ENCODE measurements at places on chromosomes 5 and 9.

DNA sequence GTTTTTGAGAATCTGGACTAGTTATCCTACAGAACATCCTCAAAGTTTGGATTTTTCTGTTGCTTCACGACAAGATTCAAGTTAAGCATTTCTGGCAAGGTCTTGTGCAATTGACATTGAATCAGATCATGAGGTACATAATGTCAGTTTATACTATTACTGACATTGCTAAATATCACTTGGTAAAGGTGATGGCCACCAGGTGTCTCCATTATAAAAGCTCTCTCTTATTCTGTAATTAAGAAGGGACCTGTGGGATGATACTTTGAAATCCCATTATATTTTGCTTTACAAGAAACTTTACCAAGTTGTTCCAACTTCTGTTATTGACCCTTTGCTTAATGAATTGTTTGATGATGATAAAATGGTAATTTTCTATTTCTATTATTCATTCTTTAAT, 131.0 kb upstream of the ASTN2 start:
- DNase-seq, result no peak

DNA sequence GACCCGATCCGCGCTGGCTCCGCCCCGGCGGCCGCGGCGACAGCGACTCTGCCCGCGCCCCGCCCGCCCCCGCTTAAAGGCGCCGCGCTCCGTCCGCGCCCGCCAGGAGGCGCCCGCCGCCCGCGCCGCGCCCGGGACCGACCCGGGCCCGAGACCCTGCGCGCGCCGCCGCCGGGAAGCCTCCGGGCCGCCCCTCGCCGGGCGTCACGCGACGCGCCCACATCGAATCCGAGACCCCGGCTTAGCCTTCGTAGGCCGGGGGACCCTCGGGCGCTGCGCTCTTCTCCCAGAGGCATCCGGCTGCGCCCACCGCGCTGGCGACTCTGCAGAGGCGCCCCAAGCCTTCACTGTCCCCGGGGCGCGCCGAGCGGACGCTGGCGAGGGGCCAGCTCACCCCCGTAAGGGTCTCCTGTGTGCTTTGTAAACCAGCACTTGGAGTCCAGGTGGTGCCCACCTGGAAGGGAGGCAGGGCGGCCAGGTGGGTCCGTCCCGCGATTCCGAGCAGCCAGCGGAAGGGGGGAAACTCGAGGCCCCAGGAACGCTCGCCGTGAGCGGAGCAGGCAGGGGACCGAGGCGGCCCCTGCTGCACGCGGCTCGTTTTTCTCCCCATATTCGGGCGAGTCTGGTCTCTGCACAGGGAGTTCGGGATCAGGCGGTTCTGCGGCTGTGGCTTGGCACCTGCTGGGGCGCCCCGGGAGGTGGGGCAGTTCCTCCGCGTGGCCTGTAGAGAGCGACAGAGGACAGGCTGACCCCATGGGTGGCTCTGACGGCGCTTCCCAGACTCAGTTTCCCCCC, 423 bp upstream of the ABCA2 start:
- peak; percentile 59 for DNase-seq

GRCh38 chr9:107249665-107250285, 33.3 kb upstream of the RAD23B start:
- DNase-seq, result no peak

- DNase-seq, result no peak
Observed at GRCh38 chr5:2740876-2741555, 10.5 kb downstream of the IRX2 start.

- DNase-seq, result no peak
Observed at GRCh38 chr5:75964008-75964407, 119.2 kb upstream of the SV2C start.

- no peak for DNase-seq
Observed at GRCh38 chr9:88997646-88998045, 6.4 kb downstream of the S1PR3 start.

- DNase-seq, result no peak
Observed at GRCh38 chr9:3963643-3964369, 336.1 kb downstream of the GLIS3 start.

DNA sequence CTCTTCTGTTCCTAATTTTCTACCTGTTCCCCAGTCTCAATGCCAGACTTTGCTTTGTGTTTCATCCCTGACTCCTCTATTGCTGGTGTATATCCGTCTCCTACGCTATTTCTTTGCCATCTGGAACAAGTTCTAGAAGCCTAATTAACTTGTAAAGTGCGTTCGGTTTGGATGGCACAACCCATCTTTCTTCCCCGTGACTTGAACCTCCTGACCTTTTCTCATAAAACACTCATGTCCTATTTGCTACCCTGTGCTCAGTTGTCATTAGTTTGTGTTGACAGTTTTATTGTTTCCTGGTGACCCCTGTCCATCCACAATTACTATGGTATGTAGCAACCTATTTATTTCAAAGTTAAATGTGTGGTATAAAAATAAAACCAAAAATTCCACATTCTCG, 323.5 kb downstream of the TLE4 start:
- DNase-seq, result no peak

DNA sequence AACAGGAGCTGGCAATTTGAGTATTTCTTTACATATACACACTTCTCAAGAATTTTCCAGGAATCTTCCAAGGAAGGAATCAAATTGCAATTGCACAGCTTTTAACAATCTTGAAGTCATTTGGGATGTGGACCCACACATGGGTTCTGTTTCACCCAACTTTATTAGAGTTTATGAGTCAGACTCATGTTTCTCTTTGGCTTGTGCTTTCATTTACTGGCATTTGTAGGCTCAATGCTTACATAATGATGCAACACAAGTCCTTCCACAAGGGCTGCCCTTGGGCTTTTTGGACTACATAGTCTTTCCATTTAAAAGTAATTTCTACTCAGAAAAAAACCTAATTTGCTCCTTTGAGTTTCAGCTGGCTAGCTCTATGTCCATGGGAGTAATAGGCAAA, 4.6 kb upstream of the CDC37L1 start:
- no peak for DNase-seq

- DNase-seq, result no peak
Observed at GRCh38 chr9:20312732-20313131, 309.6 kb downstream of the MLLT3 start.

DNA sequence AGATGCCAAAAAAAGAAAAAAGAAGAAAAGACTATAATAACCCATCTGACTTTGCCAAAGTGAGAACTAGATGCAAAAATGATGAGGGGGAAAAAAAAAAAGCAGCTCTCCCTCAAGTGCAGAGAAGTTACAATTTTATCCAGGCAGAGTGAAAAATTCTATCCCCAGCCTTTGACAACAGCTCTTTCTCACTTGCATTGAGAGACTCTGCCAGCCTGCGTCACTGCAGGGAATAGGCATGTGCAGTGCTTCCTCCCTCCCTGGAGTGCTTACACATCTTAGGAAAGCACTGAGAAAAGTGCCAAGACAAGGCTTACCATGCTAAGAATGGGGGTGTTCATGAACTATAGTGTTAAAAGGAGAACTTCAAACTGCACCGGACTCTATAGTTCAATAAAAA, 418.6 kb upstream of the TYRP1 start:
- DNase-seq, result peak; percentile 28

GRCh38 chr9:33881635-33882034, 64.7 kb downstream of the UBE2R2 start:
- DNase-seq, result no peak

GRCh38 chr9:114264806-114265550, 57.9 kb upstream of the ORM1 start:
- DNase-seq, result no peak

DNA sequence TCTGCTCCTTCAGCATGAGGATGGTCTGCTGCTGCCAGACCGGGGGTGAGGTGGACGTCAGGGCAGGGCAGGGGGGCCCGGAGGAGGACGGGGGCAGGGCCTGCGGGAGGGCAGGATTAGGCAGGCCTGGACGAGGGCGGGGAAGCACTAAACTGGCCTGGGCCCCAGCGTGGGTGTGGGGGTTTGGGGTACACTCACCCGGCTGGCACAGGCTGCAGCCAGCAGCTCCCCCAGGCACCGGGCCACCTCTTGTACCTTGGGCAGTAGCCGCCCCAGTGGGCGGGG, 5.5 kb downstream of the SAPCD2 start:
- DNase-seq, result no peak

DNA sequence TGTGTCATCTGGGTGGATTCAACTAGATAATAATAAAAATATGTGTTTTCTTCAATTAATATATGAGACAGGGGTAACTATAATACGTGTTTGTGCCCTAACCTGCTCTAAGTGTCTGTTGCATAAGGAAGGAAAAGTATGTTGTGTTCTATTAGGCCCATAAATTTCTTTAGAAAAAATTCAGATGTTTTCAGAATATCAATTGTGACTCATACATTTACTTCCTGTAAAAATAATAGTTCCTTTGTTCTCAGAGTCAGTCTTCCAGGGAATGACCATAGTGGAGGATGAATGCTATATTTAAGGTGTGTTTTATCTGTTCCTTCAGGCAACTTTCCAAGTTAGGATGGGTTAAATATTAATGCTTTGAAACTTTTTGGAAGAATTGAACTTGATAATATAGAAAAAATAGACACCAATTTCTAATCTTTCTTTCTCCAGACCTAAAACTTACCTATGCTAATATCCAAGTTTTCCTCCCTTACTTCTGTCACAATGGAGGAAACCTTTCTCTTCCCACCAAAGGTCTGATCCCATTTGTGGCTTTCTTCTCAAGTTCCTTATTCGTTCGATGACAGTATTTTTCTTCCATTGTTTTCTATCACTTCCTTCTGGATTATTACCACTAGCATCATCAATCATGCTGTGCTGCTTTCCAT, 49.9 kb downstream of the ISL1 start:
- DNase-seq, result no peak

DNA sequence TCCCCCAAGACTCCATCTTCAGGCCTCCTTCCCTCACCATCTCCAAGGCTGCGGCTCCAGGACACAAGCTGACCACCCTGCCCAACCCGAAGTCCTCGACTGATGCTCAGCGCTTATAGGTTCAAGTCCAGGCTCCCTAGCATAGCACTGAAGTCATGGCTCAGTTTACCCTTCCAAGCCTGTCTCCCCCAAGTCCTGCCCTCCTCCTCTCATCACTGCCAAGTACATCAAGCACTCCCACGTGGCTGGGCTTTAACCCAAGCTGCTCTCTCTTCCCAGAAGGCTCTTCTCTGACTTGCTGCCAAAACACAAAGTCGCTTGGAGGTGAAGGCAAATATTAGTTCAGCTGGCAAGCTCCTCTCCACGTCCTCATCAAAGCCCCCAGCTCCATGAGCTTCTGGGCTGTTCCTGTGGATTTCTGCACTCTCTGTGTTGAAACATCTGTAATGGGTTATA, 22.1 kb upstream of the MARCHF6 start:
- no peak for DNase-seq

DNA sequence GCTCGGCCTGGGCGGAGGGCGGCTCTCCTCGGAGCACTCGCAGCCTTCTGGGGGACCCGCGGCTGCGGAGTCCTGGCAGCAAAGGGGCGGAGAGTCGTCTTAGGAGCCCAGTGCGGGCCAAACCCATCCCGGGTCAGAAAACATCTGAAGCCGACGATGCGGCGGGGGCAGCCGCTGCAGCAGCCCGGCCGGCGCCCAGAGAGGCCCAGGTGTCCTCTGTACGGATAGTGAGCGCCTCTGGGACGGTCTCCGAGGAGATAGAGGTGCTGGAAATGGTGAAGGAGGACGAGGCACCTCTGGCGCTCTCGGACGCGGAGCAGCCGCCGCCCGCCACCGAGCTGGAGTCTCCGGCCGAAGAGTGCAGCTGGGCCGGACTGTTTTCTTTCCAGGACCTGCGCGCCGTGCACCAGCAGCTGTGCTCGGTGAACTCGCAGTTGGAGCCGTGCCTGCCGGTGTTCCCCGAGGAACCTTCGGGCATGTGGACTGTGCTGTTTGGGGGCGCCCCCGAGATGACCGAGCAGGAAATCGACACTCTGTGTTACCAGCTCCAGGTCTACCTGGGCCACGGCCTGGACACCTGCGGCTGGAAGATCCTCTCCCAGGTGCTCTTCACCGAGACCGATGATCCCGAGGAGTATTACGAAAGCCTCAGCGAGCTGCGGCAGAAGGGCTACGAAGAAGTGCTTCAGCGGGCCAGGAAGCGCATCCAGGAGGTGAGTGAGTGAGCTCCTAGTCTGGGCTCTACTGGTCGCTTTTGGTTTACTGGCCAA, 1.2 kb downstream of the JMY start:
- no peak for DNase-seq

DNA sequence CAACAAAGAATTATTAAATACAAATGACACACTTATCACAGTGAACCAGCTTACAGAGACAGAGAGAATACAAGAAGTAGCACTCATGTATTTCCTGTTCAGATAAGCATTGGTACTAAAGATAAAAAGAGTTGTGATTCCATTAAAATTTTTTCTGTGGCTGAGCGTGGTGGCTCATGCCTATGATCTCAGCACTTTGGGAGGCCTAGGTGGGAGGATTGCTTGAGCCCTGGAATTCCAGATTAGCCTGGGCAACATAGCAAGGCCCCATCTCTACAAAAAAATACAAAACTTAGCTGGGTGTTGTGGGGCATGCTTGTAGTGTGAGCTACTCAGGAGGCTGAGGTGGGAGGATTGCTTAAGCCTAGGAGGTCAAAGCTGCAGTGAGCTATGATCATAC, 32.9 kb downstream of the FCHO2 start:
- DNase-seq, result no peak

- no peak for DNase-seq
Observed at GRCh38 chr9:38286766-38287165, 105.7 kb upstream of the ALDH1B1 start.

GRCh38 chr5:31213705-31214121, 20.2 kb downstream of the CDH6 start:
- no peak for DNase-seq

DNA sequence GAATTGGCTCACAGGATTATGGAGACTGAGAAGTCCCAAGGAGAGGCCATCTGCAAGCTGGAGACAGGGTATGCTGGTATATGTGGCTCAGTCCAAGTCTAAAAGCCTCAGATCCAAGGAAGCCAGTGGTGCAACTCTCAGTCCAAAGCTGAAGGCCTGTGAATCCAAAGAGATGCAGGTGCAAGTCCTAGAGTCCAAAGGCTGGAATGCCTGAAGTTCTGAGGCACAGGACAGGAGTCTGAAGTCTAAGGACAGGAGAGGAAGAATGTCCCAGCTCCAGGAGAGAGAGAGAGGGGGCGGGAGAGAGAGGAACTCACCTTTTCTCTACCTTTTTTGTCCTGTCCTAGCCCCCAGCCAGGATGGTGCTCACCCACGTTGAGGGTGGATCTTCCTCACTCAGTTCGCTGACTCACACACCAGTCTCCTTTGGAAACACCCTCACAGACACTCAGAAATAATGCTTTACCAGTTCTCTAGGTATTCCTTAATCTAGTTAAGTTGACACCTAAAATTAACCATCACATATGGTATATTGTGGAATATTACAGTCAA, 49.6 kb downstream of the KCNN2 start:
- no peak for DNase-seq

DNA sequence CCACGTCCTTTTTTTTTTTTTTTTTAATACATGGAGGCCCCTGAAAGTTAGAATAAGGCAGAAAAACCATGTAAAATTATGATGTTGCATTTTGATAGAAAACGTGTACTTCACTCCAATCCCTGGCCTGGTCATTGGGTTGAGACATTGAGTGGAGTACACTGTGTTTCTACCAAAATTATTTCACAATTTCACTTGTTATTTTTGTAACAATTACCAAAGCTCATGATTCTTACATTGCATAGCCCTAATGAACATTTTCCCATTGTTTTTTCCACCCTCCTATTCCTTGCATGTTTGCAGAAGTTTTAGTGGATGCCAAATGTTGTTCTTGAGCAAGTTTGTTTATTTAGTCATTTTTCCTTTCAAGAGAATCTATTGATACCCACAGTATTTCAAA, 21.9 kb downstream of the MAMDC2 start:
- DNase-seq, result no peak

GRCh38 chr5:92467695-92468094, 1084.6 kb upstream of the ARRDC3 start:
- no peak for DNase-seq

- no peak for DNase-seq
Observed at GRCh38 chr9:33019797-33020196, 5.3 kb upstream of the DNAJA1 start.

- DNase-seq, result no peak
Observed at GRCh38 chr9:33868440-33868973, 51.5 kb downstream of the UBE2R2 start.
